ENCODE measurements at places on chromosomes 7 and 10. TPM values are rescaled to one million over a fixed set of nuclear protein-coding genes. Genes with fewer than 3 reads are reported as not detected.

The SFRP5 gene
- 4.8 TPM for polyA plus RNA-seq

GRCh38 chr10:65670087-65670486 lies 1255.7 kb upstream of the LRRTM3 start:
- DNase-seq = no peak

The OR13A1 gene
- polyA plus RNA-seq = 0.32 TPM

GRCh38 chr7:932651-932975 lies 21.9 kb downstream of the ADAP1 start:
- no peak for DNase-seq

DNA sequence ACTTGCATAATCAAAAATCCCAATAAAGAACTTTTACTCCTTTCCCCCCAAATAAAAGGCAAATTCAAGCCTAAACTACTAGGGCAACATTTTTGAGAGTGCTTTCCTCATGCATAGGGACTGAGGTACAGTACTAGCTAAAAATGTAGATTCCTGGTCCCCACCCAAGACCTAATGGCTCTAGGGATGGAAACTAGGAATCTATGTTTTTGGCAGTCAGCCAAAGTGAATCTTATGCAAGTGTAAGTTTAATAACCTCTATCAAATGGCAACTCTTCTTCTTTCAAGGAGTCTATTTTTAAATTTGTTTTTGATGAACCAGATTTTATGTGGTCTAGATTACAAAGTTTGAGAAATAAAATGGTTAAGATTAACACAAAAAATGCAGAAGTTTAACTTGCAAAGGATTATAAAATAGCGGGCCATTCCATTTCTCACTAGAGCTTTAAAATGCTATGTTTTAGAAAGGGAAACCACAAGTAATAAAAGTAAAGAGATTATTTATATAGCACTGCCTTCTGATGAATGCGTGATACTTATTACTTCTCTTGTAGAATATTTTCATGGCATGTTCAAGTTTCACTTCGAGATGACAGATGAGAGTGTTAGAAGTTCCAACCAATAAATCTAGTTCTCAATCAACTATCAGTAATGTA lies 70.4 kb upstream of the MDFIC start:
- no peak for DNase-seq

DNA sequence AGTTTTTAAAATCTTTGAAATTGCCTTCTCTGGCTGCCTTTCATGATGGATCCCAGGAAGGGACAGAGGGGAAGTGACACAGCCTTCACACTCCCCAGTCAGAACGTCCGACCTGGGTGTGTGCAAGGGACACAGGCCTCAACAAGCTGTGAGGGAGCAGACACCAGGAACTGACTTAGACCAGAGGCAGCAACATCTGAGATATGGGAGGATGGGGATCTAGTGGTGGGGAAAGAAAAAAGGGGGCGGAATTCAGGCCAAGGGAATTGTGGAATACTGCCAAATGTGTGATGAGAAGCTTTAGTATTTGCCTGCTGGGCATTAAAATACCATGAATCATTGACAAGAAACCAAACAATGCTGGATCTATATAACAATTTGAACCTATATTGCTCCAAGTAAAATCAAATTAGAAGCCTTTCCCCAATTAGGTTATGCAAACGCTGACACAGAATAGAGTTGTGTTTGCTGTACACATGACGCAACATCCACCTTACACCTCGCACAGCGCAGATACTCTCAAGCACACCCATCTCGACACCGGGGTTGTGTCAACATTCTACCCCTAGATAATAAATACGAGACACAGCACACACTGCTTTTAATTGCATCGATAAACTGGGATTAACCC lies 17.2 kb upstream of the MNX1 start:
- DNase-seq = no peak
